Endodermal cell (in vitro differentiated cells): ENCODE measurements at places on chromosomes 11 and 22. TPM values are rescaled to one million over a fixed set of nuclear protein-coding genes. Genes with fewer than 3 reads are reported as not detected.

RAC2 gene
- total RNA-seq, result 3.8 and 5.6 TPM in 2 replicates

OR52A1 gene
- total RNA-seq, result 12.1 and 14.3 TPM in 2 replicates

CARNS1 gene
- 1.6 and 2.2 TPM in 2 replicates for total RNA-seq

ARFIP2 gene
- total RNA-seq, result 49.5 to 61.9 TPM (median 56.8 TPM) in 3 replicates

RIC3 gene
- total RNA-seq, result 23.5 to 25.9 TPM (median 23.6 TPM) in 3 replicates

PRAME gene
- total RNA-seq, result not detected in 2 replicates

SCN4B gene
- 0.15 to 0.28 TPM (median 0.23 TPM) in 3 replicates for total RNA-seq

SPA17 gene
- 18.0 and 19.6 TPM in 2 replicates for total RNA-seq

ZBTB16 gene
- 2.8 and 4.1 TPM in 2 replicates for total RNA-seq

MS4A6A gene
- total RNA-seq, result not detected in 2 replicates

LRRN4CL gene
- total RNA-seq, result 0.26 to 0.55 TPM (median 0.38 TPM) in 3 replicates

DGCR6 gene
- total RNA-seq, result 4.0 to 6.2 TPM (median 4.3 TPM) in 3 replicates

CD3D gene
- total RNA-seq, result 0.92 TPM in 1 of 2 replicates, not detected in the other

MCAM gene
- total RNA-seq, result 19.8 to 21.9 TPM (median 21.7 TPM) in 3 replicates

KCNJ5 gene
- 0.60 to 1.9 TPM (median 0.76 TPM) in 3 replicates for total RNA-seq

PIWIL4 gene
- 0.80 to 1.4 TPM (median 0.82 TPM) in 3 replicates for total RNA-seq

SEPTIN5 gene
- 19.9 and 20.0 TPM in 2 replicates for total RNA-seq

MUC6 gene
- 0.40 to 0.56 TPM (median 0.44 TPM) in 3 replicates for total RNA-seq

ART1 gene
- not detected in 2 replicates for total RNA-seq

CALCA gene
- total RNA-seq, result not detected in 3 replicates

TBCEL gene
- total RNA-seq, result 23.7 and 26.1 TPM in 2 replicates

SLC22A6 gene
- total RNA-seq, result not detected in 3 replicates

CDK2AP2 gene
- 47.5 and 47.6 TPM in 2 replicates for total RNA-seq

SART1 gene
- 46.4 to 51.8 TPM (median 50.6 TPM) in 3 replicates for total RNA-seq

FERMT3 gene
- total RNA-seq, result 5.3 and 7.0 TPM in 2 replicates

KCNJ4 gene
- total RNA-seq, result 0.36 and 0.37 TPM in 2 replicates

HEPN1 gene
- not detected in 2 replicates for total RNA-seq

EPS8L2 gene
- total RNA-seq, result 22.8 and 28.0 TPM in 2 replicates

NTM gene
- 0.78 to 1.7 TPM (median 1.6 TPM) in 3 replicates for total RNA-seq

VEGFB gene
- 78.4 to 126 TPM (median 79.8 TPM) in 3 replicates for total RNA-seq

ART5 gene
- 5.9 to 9.1 TPM (median 7.8 TPM) in 3 replicates for total RNA-seq

OR4P4 gene
- not detected in 2 replicates for total RNA-seq

RRAS2 gene
- 99.7 and 112 TPM in 2 replicates for total RNA-seq

KCNK4 gene
- total RNA-seq, result not detected in 2 replicates

SLC1A2 gene
- 4.8 to 7.4 TPM (median 7.1 TPM) in 3 replicates for total RNA-seq

PATE4 gene
- not detected in 2 replicates for total RNA-seq

PNPLA3 gene
- total RNA-seq, result 42.5 and 52.6 TPM in 2 replicates

LYVE1 gene
- not detected in 2 replicates for total RNA-seq

PDE2A gene
- 8.7 and 13.3 TPM in 2 replicates for total RNA-seq

DGAT2 gene
- total RNA-seq, result 12.2 to 14.2 TPM (median 13.8 TPM) in 3 replicates

C1QTNF4 gene
- 9.9 and 10.5 TPM in 2 replicates for total RNA-seq

MYOD1 gene
- 0.52 TPM in 1 of 3 replicates, not detected in the others for total RNA-seq

EED gene
- total RNA-seq, result 27.2 and 29.2 TPM in 2 replicates

C11orf42 gene
- total RNA-seq, result not detected in 2 replicates

LRP4 gene
- total RNA-seq, result 12.2 to 13.6 TPM (median 13.5 TPM) in 3 replicates

GNAZ gene
- total RNA-seq, result 14.9 to 21.0 TPM (median 17.9 TPM) in 3 replicates

GAL gene
- total RNA-seq, result 166 and 220 TPM in 2 replicates

HORMAD2 gene
- total RNA-seq, result not detected in 3 replicates

PMM1 gene
- 32.3 to 35.1 TPM (median 32.3 TPM) in 3 replicates for total RNA-seq

HBB gene
- not detected in 2 replicates for total RNA-seq

OR5P2 gene
- 3.8 and 8.4 TPM in 2 replicates for total RNA-seq

BTBD18 gene
- not detected in 2 replicates for total RNA-seq

LDHAL6A gene
- total RNA-seq, result not detected in 2 replicates

KIAA0930 gene
- total RNA-seq, result 36.2 TPM in 2 replicates
